ENCODE measurements at places on chromosomes 2 and 18.

DNA sequence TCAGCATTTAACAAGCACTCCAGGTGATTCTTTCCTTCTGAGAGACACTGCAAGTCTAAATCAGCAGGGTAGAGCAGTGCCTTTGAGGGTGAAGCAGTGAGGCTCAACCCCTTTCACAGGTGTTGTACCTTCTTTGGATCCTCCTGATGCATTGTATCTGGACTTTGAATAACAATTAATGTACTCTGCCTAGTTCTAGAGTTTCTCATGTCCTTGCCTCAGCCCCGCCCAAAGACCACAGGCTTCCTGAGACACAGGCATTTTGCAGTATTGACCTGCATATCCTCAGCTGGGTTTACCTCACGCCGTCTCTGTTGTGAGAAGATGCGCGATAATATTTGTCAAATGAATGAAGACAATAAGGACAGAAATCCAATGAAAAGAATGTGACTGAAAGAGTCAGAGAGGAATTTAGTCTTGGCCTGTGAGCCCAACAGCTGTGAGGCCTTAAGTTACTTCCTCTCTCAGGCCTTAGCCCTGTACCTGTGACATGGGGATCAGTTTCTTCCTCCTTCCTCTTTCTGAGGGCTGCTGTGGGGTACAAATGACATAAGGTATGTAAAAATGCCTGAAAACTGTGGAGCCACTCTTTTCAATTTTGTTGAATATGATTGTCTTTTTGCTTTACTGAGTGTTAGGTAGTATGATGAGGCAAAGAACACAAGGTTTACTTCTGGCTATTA lies 43.7 kb downstream of the WIPF1 start:
- DNase-seq, result no peak

DNA sequence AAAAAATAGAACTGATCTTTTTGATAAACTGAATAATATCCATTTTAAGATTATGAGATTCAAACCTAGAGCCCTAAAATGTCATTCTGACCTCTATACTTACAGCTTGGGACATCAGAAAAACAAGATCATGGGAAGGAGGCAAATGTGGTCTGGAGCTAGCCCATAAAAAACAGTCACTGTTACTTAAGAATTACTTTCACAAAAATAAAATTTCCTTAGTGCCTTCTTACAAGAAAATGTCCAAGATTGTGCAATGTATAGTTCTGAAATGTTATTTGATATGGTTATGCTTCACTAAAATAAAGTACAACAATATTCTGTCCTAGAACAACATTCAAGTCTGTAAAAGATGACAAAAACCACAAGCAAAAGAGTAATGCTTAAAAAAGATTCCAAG lies 247.6 kb downstream of the DYM start:
- DNase-seq, result no peak

DNA sequence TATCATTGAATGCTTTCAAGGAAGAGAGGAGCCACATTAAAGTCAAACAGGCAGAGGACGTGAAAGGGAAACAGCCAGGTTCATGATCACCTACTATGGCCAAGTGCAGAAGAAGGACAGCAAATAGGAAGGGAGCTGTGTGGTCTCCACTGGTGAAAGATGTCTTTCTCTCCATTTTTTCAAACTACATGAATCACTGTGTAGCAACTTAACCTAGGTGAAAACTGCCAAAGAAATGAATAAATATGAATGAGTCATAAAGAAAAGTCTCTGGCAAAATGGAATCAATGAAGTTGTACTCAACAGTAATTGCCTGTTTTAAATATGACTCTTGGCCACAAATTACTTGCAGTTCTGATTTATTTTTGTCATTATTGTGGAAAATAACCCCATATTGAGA lies 452.6 kb upstream of the PKDCC start:
- no peak for DNase-seq

- DNase-seq, result no peak
These were observed 120.7 kb downstream of the ZNF521 start for GRCh38 chr18:25231327-25231691.

DNA sequence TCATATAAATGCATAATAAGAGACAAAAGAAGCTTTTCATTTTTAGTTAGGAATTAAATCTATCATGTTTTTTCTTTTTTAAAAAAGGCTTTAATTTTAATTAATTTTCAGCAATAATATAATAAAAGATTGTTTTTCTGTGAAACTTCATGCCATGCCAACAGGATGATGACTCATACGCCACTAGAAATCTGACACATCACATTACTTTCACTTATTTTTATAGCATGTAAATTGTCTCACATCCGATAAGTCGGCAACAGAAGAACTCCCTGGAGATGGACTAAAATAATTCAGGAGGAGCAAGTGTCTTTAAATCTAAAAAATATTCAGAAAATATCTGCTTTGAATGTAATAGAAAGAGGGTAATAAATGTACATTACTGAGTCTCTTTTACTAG lies 1024.2 kb upstream of the ACVR2A start:
- DNase-seq, result no peak

All from activated naive CD4-positive, alpha-beta T cell treated with anti-CD3 and anti-CD28 coated beads, Interleukin-2, amount 50 U/mL, for 16 hours (primary cell).